Activated naive CD4-positive, alpha-beta T cell treated with Interleukin-2 at 50 U/mL for 16 hours (primary cell): ENCODE measurements at places on chromosomes 1 and 21.

- peak; percentile 45 for DNase-seq
Observed at GRCh38 chr1:172338295-172338735, 82.2 kb upstream of the C1orf105 start.

DNA sequence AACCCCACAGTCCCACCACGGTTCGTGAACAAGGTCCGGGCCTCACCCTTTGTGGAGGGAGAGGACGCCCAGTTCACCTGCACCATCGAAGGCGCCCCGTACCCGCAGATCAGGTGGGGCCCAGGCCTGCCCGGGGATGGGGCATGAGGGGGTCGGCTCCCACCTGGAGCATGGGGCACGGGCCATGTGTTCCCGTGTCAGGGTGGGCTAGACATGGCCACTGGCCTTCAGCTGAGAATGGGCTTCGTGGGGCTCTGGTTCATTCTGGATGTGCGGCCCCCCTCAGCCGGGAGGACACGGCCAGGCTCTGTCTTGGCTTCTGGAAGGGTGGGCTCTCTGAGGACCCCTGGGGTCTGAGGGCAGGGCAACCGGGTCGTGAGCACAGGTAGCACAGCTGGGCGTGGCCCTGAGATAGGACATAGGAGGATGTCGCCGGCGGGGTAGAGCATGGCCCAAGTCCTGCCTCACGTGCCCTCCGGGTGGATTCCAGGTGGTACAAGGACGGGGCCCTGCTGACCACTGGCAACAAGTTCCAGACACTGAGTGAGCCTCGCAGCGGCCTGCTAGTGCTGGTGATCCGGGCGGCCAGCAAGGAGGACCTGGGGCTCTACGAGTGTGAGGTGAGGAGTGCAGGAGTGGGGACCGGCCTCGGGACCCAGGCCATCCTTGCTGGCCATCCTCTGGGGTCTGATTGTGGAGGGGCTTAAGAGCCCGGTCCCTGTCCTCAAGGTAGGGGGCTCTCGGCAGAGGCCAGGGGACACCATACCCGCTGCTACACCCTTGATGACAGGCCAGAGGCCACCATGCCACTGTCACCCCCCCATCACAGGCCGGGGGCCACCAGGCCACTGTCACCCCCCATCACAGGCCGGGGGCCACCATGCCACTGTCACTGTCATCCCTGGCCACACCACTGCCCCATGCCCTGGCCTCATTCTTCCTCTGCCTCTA is 55.5 kb downstream of the TRIM11 start:
- DNase-seq: no peak

DNA sequence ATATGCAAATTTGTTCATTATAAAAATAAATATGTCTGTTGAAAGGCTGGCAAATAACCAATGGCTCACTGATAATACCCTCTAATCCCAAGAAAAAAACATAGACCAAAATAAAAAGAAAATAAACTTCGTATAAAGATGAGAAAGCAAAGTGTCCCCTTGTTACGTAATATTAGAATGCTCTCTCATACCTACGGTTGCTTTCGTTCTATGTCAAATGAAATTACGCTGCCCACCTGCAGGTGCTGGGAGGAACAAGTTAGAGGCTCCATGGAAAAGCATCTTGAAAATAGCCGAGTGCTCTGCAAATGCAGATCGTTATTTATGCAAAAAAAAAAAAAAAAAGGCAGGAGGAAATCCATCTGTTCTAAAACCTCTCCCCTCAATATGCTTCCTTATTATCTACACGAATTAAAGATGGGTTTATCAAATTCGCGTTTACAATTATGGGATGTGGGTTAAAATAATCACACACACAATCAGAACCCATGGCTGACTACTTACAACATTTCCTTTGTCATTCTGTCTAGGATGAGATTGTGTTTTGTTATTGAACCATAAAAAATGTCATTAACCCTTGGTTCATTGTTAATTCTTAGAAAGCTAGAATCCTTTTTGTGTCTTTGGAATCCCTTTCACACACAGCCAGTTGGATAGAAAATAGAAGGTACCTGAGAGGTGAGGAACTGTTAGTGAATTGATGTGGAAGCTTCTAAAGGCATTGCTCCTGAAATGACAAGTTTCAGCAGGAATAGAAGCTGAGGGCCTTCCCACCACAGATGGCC is 268.6 kb downstream of the SETD4 start:
- DNase-seq: no peak

DNA sequence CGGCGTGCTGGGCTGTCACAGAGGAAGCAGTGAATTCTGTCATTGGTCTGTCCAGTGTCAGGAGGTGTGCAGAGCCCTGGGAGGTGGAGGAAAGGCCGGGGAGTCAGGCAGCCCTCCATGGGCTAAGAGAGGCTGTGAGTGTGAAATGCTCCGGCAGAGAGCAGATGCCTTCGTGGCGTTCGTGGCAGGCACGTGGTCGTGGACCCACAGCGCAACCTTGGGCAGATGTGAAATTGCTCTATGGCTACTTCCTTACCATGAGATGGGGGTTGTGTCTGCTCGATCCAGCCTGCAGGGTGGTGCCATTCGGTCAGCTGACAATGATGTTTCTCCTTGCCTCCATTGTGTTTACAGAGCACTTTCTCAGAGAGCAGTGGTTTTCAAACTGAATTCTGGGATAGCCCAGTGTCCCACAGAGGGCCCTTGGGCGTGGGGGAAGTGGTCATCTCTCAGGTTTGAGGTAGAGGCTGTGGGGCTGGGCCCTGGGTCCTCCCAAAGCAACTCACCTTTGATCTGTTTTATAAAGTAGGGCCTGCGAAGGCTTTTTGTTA is 27.9 kb downstream of the TNFRSF1B start:
- no peak for DNase-seq

GRCh38 chr1:199767700-199768099 is 259.8 kb upstream of the NR5A2 start:
- no peak for DNase-seq

GRCh38 chr1:232510367-232511110 is 119.4 kb downstream of the SIPA1L2 start:
- DNase-seq: no peak

DNA sequence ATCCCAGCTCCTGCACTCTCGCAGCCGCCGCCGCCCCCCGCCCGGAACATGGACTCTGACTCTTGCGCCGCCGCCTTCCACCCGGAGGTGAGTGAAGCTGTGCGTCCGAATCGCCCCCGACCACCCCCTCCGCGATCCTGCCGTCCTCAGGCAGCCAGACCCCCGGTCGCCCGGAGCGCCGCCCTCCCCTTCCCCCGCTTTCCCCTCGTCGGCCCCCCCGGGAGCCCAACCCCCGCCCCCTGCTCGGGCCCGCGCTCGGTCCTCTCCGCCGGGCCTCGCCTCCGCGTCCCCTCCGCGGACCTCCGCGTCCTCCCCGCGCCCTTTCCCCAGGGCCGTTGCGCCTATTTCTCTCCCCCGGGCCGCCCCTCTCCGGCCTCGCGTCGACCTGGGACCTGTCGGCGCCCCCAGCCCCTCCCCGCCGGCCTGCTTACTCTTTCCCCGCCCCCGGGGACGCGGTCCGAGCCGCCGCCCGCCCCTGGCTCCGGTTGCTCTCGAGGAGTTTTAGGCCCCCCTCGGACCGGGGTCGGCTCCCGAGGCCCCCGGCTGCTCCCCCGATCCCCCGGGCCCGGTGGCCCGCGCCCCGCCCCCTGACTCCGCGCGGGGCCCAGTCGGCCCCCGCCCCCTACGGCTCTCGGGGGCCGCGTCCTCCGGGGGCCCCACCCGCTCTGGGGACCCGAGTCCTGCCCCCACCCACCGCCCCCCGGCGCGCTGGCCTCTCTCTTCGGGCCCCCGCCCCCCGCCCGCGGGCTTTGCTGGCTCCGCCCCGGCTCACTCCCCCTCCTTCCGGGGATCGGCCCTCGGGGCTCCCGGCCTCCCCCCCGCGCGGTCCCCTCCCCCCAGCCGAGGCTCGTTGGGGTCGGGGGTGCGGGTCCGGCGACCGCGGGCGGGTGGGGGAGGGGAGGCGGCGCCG is 743 bp downstream of the PHF13 start:
- DNase-seq: peak; percentile 70

DNA sequence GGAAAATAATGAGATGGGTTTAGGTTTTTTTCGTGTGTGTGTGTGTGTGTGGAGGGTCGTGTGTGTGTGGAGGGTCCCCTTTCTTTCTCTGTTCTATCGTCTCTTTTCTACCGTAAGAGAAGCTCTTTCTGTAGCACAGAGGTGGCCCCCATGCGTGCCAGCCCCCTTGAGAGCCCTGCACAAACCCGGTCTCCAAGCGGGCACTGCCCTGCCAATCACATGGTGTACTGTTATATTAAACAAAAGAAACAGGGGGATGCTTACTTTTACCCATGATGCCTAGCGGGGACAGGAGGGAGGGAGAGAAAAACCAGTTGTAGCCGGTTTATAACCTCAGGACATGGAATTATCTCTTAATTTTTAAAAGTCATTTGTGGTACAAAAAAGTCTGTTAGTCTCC is 41.0 kb downstream of the GATAD2B start:
- no peak for DNase-seq

DNA sequence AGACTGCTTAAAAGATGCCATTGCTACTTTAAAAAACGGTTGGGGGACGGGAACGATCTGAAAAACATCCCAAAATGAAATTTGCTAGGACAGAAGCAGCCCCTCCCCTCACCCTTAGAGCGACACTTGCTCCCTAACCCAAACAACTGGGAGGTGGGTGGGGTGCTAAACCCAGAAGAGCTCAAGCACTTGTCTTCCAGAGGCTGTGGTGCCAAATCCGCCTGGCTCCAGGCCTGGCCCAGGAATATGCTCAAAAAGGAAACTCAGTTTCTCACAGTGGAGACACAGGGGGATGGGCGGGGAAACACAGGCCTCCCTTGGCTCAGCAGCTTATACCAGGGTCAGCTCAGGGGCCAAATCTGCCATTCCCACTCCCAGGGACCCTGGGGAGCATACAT is 644 bp upstream of the PBXIP1 start:
- DNase-seq: no peak

- no peak for DNase-seq
Observed at GRCh38 chr1:17919525-17920439, 164.6 kb downstream of the ACTL8 start.

DNA sequence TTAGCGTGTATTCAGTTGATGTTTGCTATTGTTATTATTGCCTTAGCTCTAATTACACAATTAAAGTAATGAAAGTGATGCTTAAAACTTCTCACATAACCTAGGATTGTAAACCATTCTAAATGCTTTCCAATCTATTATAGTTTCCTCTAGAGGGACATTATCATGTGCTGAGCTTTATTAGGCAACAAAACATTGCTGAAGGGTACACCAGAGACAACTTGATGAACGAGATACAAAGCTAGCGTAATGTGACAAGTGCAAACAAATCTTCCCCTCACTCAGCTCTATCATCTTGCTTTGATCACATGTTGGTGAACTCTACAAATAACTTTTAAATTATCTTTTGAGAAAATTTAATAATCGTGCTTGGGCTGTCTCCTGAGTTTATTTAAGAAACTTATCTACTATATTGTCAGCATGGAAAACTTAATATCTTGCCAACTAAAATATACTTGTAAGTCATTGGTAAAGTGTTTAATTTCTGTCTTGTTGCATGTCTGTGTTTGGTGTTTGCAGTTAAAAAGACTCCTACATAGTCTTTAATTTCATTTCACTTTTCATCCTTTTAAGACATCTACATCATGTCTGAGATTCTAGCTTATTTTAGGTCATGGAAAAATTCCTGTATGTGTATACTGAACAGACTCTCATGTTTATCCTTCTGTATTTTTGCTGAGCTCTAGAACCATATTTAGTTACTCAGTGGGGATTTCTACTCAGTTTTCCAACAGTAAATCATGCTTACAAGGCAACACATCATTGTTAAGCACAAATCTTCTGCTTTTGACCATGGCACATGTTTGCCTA is 104.2 kb upstream of the ADAMTS5 start:
- no peak for DNase-seq

DNA sequence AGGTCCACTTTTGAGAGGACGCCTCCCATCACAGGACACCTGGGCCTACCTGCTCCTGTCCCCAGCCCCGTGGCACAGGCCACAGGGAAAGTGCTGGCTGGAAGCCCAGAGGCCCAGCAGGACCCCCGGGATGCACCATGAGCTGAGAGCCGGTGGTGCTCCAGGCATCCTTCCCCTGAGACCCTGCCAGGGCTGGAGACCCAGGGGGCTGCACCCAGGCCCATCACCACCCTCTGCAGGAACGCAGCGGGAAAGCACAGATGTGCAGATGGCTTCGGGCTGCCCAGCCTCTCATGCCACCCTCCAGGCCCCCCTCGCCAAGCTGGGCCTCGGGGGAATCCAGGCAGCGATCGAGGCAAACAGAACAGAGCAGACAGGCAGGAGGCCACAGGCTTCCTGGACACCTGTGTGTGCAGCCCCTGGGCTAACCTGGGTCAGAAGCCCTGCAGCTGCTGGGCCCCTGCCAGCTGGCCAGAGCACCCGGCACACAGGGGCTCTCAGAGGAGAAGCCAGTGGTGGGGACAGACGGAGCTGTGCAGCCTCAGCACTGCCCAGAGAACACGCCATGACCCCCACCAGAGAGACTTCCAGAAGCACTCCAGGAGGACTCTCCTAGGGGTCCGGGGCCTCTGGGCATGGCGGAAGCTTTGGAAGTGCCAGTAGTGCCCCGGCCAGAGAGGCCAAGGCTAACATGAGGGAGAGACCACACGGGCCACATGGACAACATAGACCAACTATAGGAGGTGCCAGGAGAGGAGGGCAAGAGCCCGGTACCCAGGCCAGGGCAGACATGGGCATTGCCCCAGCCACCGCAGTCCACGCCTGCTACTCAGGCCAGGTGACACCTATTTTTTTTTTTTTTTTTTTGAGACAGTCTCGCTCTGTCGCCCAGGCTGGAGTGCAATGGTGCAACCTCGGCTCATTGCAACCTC is 71.4 kb downstream of the ARHGEF16 start:
- DNase-seq: no peak

- no peak for DNase-seq
Observed at GRCh38 chr1:231666220-231666936, 39.8 kb downstream of the DISC1 start.

GRCh38 chr21:44480200-44481053 is 25.1 kb downstream of the LRRC3 start:
- DNase-seq: no peak

DNA sequence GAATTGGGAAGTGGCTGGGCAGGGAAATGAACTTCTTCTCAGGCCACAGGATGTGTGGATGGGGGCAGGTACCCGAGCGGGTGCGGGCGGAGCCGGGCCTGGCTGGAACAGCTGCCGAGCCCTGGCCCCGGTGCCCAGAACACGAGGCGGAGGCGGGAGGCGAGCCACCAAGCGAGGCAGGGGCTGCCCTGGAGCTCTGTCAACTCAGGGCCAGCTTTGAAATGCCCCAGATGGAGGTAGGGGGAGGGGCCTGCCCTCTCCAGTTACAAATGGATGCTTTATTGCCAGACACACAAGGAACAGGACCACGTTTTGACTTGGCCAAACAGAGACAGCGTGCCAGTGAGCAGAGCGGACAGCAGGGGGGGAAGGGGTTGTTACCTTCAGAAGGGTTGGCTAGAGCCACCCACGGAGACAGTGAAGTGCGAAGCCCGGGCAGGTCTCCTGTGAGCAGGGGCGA is 240.4 kb downstream of the SDCCAG8 start:
- DNase-seq: no peak

- no peak for DNase-seq
Observed at GRCh38 chr21:34653522-34653921, 15.3 kb upstream of the CLIC6 start.

DNA sequence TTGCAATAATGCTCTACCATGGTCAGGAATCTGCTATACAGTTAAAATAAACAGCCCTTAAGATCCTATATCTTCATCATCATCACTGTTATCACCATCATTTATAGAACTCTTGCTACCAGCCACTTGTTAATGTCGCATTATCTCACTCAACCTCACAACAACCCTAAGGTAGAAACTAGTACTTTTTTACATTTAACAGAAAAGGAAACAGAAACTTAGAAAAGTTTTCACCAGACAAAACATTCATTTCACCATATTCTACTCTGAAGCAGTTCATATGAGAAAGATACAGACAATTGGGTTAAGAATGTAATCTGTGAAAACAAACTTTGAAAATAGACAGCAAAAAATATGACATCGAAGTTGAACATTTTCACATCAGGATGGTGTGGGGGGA is 262.6 kb downstream of the ATG4C start:
- DNase-seq: no peak
